ENCODE measurements at places on chromosomes 16 and 17. TPM values are rescaled to one million over a fixed set of nuclear protein-coding genes. Genes with fewer than 3 reads are reported as not detected.

MYH2 gene
- not detected for total RNA-seq

TEFM gene
- total RNA-seq = 9.2 TPM

RAMP2 gene
- 1.5 TPM for total RNA-seq

CMTR2 gene
- total RNA-seq = 15.0 TPM

LPO gene
- not detected for total RNA-seq

All from bronchus fibroblast of lung (primary cell).